ENCODE measurements at places on chromosomes 7 and 10.

DNA sequence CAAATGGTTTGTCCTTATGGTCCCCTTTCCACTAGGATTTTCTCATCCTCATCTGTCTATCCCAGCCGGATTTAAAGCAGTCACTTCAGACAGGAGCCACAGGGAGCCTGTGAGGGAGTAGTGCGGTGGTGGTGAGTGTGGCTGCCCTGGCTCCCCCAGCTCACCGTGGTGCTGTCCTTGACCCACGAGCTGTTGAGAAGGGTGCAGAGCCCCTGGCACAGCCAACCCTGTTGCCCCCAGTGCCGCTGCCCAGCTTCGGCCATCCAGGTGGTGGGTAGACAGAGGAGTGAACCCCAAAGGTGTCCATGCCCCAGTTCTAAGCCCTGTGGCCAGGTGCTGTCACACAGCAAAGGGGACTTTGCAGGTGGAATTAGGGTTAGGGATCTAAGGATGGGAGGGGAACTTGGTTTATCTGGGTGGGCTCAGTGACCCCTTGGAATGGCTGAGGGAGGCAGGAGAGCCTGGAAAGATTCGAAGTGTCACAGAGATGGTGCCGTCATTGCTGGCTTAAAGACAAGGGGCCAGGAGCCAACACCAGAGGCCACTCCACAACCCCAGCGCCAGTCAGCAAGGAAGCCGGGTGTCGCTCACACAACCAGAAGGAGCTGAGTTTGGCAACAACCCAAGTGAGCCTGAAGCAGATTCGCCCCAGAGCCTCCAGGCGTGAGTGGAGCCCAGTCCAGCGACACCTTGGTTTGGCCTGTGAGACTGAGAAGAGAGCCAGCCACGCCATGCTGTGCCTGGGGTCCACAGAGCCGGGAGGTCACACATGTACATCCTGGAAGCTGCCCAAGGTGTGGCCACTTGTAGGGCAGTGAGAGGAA is 142.4 kb downstream of the ADCY1 start:
- no peak for DNase-seq

DNA sequence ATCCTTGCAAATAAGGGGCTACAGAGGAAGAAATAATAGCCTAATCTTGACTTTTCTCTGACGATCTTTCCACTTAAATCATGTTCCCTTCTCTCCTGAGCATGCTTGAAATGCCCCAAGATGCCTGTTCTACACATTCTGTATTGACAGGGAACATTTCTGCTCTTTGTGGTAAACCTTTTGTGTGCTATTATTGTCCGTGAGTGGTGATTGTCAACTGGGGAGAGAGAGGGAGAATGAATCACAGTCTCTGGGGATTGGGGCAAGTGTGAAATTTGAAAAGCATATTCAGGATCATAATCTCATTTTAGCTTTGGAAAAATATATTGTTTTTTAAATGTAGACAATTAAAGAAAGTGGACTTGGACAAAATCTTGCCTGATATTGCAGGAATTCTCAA is 20.6 kb downstream of the UBTD1 start:
- DNase-seq, result no peak

DNA sequence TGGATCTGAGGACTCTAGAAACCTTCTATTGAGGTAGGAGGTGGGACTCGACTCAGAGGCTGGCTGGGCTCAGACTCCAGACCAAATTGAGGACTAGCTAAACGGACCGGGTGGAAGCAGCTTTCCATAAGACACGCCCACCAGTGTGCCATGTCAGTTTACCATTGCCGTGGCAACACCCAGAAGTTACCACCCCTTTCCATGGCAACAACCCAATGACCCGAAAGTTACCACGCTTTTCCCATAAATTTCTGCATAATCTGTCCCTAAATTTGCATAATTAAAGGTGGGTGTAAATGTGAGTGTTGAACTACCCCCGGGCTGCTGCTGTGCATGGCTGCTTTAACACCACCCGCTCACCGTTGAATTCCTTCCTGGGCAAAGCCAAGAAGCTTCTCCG is 58.9 kb downstream of the MICALL2 start:
- no peak for DNase-seq

DNA sequence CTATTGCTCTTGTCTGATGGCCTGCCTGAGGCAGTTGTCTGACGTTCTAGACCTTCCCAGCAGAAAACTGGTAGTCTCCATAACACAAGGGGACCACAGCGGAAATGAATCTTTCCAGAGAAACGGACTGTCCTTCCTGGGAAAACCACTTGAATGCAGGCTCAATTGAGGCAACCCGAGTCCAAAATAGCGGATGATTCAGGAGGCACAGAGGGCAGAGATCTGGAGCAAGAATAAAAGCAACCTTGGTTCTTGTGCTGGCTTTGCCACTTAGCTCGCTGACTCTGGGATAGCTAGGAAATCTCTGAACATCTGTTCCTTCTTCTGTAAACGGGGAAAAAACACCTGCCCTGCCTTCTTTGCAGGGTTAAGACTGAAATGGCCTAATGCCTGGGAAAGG is 178.8 kb downstream of the NEURL1 start:
- no peak for DNase-seq

DNA sequence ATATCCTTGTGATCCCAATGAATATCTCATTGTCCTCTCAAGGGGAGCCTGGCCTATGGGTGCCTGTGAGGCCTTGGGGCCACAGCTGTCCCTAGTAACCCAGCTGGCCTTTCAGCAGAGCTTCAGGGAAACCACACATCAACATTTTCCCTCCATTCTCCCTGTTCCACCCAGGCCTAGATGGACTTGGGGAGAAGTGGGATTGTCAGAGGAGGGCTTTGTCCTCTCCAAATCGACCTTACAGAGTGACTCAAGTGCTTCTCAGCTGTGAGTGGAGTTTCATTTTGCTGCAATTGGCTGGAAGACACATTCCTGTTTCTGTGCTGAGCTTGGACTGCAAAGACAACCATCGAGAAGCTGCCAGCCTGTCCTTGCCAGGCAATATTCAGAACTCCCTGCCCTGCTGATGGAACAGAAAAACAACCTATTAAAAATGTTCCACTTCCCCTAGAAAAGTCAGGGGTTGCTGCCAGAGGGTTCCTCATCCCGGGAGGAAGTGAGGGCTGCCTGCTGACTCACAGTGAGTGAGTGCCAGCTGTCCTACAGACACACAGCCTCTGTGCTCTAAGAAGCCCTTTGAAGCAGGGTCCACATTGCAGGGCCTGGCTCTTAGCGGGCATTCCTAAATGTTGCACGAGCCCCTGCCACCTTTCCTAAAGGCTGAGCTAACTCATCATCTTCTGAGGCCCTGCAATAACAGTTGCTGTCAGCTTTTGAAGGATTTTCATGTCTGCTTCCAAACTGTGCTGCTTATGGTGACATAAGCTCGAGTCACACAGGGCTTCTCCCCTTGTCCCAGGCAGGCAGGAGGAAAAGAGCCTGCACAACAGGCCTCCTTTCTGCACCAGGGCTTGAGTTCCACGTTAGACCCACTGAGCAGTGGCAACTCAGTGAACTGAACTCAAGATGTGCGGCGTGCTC is 20.5 kb downstream of the STRA8 start:
- DNase-seq, result no peak

- no peak for DNase-seq
Measured at GRCh38 chr10:105594296-105594695, 953.2 kb downstream of the SORCS3 start.

DNA sequence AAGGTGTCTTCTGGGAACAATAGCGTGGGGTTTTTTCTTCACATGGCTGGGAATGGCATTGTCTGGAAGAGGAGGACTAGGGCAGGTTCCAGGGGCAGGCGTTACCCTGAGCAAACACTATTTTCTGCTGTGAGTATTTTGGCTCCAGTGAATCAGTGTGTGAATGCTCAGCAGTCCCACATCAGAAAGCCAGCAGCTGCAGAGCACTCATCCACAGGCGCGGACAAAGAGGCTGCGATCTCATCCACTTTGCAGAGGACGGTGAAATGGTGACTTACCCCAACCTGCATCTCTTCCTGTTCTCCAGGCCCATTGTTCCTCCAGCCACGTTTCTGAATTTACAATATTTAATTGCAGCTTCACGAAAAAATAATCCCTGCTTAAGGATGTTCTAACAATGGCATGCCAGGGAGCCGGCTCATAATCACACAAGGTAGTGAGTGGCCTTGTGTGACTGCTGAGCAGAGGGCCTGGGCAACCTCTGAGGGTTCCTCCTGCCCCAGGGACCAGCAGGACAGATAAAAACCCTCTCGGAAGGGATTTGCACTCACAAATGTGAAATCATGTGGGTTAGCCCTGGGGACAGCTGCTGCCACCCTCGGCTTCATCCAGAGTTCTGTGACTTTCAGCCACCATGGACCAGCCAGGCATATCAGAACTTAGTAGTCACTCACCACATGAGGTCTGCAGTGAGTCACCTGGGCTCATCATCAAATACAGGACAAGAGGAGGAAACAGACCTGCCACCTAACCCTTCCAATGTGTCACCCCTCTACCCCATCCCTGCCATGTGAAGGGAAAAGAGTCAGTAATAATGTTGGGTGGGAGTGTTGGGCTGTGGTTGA is 65.0 kb upstream of the EN2 start:
- no peak for DNase-seq
